ENCODE measurements at places on chromosomes 5 and 9.

DNA sequence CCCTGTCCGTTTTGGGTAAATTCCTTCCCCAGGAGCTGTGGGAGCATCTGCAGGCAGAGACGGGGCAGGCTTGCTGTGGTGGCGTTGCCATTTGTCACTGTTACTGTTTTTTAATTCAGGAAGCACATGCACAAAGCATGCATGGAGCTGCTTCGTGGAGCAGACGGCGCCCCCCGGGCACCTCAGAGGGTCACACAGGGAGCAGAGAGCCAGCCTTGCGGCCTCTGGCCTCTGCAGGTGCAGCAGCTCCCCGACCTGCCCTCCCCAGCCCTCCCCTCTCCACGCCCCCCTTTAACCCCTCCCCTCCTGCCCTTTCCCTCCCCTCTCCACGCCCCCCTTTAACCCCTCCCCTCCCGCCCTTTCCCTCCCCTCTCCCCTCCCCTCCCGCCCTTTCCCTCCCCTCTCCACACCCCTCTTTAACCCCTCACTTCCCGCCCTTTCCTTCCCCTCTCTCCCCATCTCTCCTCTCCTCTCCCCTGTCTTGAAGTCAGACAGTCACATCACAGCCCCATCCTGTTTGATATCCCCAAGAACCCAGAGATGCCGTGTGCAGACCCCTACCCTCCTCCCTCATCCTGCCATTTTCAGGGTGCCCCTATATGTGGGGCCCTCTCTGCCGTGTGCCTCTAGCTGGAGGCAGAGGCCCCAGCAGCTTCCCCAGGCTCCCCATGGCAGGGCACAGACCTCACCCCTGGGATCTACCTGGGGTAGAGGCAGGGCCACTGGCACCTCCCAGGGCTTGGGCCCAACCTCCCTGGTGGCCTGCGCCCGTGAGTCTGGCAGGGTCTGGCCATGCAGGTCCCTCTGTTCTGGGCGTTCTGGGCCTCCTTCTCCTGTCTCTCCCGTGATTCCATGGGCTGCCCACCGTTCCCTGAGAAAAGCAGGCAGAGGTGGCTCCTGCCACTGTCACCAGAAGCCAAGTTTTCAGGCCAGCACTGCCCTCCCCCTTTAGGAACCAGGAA, 29.6 kb upstream of the UBAC1 start:
- DNase-seq, result peak; percentile 33

DNA sequence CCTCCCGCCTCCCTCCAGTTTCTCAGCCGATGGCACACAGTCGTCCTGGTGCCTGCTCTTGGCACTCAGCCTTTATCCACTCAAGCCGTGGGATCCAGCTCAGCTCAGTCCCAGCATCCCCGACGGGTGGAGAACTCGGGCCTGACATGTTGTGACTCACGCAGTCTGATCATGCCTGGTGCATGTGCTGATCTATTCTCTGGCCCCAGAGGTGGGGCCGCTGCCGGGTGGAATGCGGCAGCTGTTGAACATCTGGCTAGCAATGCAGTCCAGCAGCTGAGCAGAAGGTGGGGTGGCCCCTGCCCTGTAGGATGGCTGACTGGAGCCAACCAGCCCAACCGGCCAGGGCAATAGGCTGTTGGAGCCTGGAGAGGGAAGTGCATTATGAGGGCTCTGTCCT, 1.7 kb upstream of the AIF1L start:
- DNase-seq, result no peak

DNA sequence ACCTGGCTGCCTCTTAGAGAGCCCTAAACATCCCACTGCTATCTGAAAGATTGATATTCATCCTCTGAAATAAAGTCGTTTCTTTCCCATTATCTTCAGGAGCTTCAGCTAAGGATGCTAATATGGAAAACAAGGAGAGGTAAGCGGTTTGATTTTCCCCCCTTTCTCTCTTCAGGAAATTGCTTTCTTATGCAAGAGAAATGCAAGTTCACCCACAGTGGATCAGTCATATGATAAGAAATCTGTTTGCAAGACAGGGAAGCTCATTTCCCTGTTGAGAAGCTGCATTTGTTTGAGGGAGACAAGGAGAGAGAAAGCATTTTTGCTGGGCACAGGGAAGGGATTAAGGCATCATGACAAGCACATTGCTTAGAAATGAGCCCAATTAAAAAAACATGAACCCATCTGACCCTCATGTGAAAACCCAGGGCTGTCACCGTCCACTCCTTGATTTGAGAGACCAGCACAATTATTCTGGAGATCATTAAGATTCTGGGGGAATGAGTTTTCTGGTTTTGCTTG, 53.7 kb upstream of the BOD1 start:
- DNase-seq, result no peak

GRCh38 chr9:21754741-21755140, 47.7 kb upstream of the MTAP start:
- DNase-seq, result no peak

DNA sequence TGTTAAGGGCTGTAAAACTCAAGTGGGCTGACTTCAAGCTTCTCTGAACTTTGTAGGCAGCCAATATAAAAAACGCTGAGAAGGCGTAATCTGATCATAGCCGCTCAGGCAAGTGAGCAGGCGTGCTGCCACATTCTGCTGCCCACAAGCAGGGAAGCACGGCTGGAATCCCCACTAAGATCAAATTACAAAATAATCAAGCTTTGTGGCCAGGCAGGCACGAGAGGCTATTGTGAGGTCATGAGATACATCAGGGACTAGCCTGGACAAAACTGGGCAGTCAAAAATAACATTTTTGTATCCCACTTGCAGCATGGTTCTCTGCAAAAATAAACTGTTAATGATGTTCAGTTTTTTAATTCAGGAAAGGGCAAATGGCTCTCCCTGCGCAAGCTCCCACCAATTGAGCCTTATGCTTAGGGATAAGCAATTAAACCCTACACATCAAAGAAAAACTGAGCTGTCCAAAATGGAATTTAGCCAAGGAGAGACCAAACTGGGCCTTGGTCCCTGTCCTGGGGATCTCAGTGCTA, 64.0 kb downstream of the POU5F2 start:
- DNase-seq, result no peak

DNA sequence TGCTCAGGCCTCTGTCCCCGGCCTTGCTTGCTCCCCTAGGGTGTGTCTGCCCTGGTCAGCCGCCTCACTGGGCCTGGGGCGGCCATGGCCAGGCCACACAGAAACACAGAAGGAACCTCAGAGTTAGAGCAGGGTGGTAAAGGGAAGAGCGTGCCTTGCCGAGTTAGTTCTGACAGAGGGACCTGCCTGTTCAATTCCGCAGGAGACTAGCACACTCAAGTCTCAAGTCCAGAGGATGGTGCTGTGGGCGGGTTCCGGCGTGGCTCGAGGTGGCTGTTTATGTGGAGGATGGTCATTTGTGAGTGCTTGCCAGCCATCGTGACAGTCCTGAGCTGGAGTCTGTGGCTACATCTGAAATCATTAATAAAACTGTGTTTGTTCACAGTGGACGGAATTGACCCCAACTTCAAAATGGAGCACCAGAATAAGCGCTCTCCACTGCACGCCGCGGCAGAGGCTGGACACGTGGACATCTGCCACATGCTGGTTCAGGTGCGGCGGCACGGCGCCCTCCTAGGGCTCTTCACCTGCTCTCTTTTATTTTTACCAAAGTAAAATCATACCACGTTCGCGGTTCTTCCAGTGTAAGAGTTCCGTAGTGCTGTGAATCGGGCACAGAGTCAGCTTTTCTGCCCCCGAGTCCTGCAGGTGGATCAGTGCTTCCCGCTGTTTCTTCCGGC, 95.5 kb upstream of the CACNA1B start:
- no peak for DNase-seq

DNA sequence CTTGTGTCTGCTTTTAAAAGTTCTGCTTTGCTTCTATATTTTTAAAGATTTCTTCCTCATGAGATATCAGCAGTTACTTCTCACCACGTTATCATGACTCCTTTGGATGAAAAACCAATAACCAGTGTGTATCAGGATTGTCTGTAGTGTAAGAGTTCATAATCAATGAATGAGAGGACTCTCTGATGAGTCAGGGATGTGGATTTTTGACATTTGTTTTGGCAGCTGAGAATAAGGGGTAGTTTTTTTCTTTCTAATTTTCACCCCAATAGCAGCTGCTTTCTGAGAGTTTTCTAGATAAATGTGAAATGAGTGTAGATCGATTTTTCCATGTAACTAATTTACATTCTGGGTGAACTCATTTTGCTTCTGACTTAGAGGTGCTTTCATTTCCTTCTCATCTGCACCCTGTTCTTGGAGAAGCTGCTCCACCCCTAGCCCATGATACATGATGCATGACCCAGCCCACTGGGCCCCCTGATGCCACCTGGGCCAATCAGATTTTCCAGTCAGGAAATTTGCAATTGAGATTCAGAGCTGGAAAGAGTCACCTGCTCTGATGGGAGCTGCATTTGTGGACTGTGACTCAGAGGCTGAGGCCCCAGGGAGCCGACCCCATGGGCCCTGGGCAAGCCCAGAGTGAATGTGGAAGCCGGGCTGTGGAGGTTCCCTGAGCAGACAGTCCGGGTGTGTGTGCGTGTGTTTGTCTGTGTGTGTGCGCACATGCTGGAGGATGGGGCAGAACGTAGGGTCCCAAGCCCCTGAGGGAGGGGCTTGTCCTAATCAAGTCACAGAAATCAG, 159.3 kb downstream of the RGS3 start:
- peak; percentile 75 for DNase-seq

- DNase-seq, result no peak
Observed at GRCh38 chr5:84642795-84643194, 258.1 kb upstream of the EDIL3 start.

DNA sequence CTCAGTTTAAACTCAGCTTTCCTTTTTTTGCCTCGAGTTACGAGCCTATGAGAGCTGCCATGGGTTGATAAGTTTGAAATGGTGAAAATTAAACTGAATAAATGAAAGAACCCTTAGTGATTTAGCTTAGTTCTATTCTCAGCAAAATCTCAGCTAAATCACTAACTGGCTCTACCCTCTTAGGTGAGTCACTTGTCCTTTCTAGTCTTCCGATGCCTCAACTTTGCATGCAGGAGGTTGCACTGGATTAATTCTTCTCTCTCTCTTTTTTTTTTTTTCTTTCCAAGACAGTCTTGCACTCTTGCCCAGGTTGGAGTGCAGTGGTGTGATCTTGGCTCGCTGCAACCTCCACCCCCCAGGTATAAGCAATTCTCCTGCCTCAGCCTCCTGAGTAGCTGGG, 83.9 kb downstream of the PAPPA start:
- DNase-seq, result no peak

DNA sequence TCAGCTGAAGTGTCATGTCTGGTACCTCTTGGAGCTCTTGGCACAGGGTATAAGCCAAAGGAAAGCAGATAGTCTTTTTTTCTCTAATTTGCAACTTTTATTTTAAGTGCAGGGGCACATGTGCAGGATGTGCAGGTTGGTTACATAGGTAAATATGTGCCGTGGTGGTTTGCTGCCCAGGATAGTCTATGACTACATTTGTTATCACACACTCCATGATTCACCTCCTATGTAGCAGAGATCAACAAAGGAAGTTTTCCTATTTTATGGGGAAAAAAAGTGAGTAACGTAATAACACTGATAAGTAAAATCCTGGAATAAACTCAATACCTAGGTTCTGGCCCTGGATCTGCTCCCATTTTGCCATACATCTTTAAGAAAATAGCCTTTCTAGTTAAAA, 234.6 kb downstream of the CAAP1 start:
- DNase-seq, result no peak

DNA sequence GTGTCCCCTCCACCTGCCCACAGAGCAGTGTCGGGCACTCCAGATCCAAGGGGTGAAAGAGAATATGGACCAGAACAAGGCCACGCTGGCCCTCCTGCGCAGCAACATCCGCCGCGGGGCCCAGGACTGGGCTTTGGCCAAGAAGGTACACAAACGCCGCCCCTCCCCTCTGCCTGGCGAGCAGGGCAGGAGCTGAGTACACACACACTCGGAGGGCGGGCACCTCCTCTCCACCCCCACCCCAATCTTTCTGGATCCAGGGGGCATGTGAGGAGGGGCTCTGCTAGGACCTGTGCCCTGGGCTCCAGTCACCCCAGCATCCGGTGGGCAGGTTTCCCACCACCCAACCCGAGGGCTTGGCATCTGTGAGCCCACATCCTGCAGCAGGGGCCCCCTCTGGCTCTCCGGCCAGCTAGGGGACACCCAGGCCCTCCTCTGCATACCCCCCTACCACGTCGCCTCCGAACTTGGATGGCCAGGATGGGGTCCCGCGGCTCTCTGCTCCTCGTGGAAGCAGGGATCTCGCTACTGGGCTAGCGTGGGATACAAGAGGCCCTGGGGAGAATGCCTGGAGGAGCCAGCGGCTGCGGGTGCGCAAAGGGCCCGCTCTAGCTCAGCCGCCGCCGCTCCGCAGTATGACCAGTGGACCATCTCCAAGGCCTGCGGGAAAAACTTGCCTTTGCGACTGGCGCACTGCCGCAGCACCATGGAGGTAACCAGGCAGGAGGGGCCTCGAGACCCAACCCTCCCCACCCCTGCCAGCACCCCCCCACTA, 3.1 kb downstream of the CCDC183 start:
- DNase-seq, result no peak

- DNase-seq, result no peak
Observed at GRCh38 chr9:108272349-108272899, 583.4 kb downstream of the ACTL7B start.

- DNase-seq, result no peak
Observed at GRCh38 chr9:85554349-85554748, 187.4 kb downstream of the AGTPBP1 start.

GRCh38 chr9:85001925-85002324, 332.4 kb downstream of the NTRK2 start:
- DNase-seq, result no peak

DNA sequence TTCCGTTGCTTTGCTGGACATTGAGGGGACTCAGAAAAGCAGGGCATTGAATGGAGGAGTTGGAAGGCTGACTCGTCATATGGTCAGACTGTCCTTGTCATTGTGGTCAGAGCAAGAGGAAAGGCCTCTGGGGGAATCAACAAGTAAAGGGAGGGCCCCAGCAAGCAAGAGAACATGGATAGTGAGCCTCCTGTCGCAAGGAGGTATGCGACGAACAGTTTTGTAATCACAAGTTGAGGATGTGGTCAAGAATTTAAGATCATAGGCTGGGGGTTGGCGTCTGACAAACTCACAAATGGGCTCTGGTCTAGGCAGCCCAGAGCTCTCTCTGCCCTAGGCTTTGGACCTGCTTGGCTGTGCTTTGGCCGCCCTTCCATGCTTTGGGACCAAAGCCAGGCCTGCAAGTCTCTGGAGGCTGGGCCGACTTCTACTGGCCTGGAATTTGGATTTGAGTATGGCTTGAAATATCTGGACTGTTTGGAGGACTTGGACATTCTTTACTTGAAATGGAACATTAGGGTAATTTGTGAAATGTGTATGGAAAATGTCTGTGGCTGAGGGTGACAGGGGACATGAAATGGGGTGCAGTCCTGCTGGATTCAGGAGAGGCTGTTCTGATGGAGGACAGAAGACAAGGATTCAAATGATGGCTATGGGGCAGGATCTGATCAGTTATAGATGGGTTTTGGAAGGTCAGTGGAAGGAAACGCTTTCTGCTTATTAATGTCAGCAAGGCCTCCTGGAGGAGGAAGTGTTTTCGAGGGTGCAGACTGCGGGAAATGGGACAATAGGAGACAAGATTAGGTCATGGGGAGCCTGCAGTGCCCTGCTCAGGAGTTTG, 19.2 kb upstream of the NDST1 start:
- DNase-seq, result no peak

DNA sequence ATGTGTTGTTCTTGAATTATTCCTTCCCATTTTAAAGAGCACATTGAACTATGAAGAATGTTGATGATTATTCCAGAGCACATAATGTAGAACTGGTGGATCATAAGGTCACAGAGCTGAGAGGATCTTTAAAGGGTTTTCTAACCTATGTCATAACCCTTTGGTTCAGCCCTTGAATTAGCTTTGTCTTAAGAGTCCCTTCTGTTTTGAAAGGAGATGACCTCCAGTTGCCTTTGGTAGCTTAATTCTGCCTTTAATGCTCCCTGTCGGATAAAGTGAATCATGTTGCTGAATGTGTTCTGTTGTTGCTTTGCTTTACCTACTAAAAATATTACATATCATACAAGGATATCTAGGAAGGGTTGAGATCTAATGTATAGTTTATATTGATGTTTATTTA, 99.1 kb upstream of the PRRC1 start:
- DNase-seq, result no peak
